ENCODE measurements at places on chromosomes 12 and 14.

DNA sequence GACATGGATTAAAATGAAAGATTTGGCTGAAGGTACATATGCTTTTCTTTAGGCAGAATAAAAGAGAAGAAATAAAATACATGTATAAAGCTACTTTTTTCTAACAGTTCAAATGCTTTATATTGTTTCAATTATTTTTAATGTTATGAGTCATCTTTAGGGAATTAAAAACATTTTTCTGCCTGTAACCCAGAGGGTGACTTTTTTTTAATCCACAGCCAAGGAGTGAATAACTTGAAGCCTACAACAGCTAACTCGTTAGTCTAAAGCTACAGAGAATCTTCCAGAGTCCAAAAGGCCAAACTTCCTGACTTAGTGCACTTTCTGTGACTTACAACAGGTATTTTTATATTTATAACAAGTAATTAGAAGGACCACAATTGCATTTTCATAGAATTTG lies 151.6 kb downstream of the SEC23A start:
- DNase-seq = no peak

GRCh38 chr14:57345106-57345505 lies 45.3 kb upstream of the NAA30 start:
- no peak for DNase-seq

GRCh38 chr12:89948271-89949175 lies 239.9 kb upstream of the ATP2B1 start:
- no peak for DNase-seq

GRCh38 chr12:49582201-49582600 lies 14.3 kb upstream of the MCRS1 start:
- DNase-seq = no peak

DNA sequence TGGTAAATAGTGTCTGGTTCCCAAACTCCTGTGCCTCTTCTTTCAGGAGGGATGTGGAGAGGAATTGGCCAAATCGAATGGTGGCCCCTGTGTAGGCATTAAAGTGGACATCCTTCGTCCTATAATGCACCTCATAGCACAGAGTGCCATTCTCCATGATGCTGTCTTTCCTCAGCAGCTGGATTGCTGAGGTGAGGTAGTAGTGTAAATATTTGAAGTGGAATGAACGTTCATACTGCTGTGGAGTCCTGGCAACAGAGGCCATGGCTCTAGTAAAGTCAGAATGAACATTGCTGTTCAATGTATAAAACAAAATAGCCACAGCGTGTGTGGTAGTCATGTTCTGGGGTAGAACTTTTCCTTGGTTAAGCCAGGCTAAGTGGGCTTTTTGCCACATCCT lies 2.7 kb downstream of the ART4 start:
- no peak for DNase-seq
